Stimulated activated naive B cell treated with anti-CD40 and anti-IgM and Interleukin-4, amounts not matched to agents 10 μg/mL and 1 μg/mL and 100 μg/mL, for 72 hours (primary cell): ENCODE measurements at places on chromosomes 2 and 18.

DNA sequence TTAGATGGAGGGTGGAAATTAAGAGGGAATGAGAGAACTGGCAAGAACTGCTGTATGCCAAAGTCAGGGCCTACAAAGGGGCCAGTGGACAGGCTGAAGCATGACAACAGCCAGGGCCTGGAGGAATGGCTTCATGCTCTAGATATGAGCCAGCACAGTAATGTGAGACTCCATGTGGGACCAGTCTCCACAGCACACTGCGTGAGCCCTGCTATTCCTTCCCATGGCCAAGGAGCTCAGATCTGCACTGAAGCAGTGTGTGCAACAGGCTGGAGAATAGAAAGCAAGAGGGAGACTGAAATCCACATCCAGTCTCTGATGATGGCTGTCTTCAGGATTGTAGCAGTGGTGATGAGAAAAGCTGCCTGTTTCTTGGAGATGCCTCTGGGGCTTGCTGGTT lies 162.8 kb downstream of the TPGS2 start:
- H3K36me3 ChIP-seq, result no peaks in the 10 kb centered on the region
- H3K27ac ChIP-seq, result no peak overlapping the region
- H3K27me3 ChIP-seq, result peaks cover 20% of the 10 kb centered on the region
- H3K4me3 ChIP-seq, result no peak overlapping the region

GRCh38 chr18:47251289-47252120 lies at the start of gene SKOR2:
TSS of gene SKOR2 (minus strand) at chr18:47251660. CDS start at chr18:47249183, 2,477 bp downstream.
- H3K4me3 ChIP-seq, result no peak within 1 kb of the TSS
- H3K4me1 ChIP-seq, result peaks cover 5% of the 10 kb centered on the region
- H3K36me3 ChIP-seq, result peaks cover 8% of the 10 kb centered on the region
- no peak for DNase-seq

DNA sequence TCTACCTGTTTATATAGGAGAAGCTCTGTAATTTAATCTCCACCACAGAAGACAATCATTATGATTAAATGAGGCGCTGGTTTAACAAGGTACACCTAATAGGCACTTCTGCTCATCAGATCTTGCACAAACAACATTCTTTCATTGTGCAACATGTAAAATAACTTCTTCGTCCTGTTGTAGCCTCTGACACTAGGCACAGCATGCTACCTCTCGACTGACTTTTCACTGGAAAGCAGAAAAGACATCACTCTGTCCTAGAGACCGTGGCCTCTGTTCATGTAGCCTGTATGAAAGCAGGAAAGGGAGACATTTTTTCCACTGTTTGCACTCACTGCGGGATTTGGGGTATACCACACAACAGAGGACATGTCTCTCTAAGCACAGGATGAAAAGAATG lies 316.5 kb downstream of the IRS1 start:
- H3K4me3 ChIP-seq, result no peak overlapping the region
- no peaks in the 10 kb centered on the region for H3K36me3 ChIP-seq
- no peaks in the 10 kb centered on the region for H3K4me1 ChIP-seq
- DNase-seq, result no peak

GRCh38 chr2:45862843-45863242 lies 211.4 kb downstream of the PRKCE start:
- peaks cover 58% of the 10 kb centered on the region for H3K4me1 ChIP-seq
- no peak for DNase-seq
- H3K36me3 ChIP-seq, result peaks cover 9% of the 10 kb centered on the region
- no peak overlapping the region for H3K4me3 ChIP-seq
- no peaks in the 10 kb centered on the region for H3K27me3 ChIP-seq
- H3K27ac ChIP-seq, result peak overlapping the region; percentile 42

DNA sequence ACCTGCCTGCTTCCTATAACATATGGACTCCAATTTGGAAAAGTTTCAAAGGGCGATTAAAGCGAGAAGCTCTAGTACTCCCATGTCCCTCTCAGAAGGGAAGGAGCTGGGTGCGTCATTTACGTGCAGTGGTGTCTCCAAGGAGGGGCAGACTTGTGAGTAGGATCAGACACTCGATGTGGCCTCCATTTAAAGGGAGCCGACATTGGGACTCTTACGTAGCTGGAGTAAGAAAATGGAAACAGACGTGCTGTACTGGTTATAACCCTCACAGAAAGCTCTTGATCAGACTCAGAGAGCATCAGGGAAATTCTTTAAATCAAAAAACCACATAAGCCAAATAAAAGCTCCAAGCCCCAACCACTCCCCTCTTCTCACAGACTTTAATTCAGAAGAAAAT lies 198.5 kb downstream of the KLHL29 start:
- H3K36me3 ChIP-seq, result no peaks in the 10 kb centered on the region
- no peak overlapping the region for H3K27ac ChIP-seq
- no peak overlapping the region for H3K4me3 ChIP-seq
- H3K27me3 ChIP-seq, result peaks cover 3% of the 10 kb centered on the region
- H3K4me1 ChIP-seq, result no peaks in the 10 kb centered on the region

DNA sequence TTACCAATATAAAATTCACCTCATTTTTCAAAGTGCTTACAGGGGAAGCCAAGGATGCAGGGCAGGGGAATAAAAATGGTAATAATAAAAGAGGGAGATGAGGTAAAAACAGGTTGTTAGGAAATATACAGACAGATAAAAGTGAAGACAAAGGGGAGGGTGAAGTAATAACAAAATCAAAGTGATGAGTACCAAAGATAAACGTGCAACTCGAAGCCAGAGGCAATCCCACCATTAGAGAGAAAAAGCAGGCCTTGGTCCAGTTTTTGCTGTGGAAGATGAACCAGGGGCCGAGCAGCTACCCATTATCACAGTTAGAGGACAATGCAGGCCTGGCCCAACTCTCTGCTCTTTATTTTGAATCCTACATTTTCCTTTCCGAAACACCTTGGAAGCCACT lies 99.6 kb upstream of the UPP2 start:
- DNase-seq, result no peak
- H3K27me3 ChIP-seq, result peaks cover 8% of the 10 kb centered on the region
- H3K4me1 ChIP-seq, result peaks cover 1% of the 10 kb centered on the region
- H3K36me3 ChIP-seq, result peaks cover 2% of the 10 kb centered on the region

DNA sequence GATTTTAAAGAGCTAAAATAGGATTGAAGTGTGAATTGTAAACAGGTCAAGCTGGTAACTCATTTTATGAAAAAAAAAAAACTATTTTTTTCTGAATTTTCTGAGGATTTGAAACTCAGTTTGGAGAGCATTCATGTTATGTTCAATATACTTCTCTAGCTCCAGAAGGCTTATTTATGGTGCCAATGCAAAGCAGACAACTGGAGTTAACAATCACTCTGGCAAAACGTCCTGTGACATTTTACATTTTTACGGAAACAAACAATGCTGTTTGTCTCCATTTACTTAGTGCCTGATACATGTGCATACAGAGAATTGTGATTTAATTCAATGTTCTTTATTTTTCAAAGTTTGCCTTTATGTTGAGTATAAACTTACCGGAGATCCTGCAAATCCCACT lies 96.0 kb downstream of the COL5A2 start:
- H3K4me3 ChIP-seq, result no peak overlapping the region
- DNase-seq, result no peak
- H3K36me3 ChIP-seq, result no peaks in the 10 kb centered on the region
- H3K27ac ChIP-seq, result no peak overlapping the region
- H3K27me3 ChIP-seq, result no peaks in the 10 kb centered on the region

GRCh38 chr2:207504513-207505170 lies 25.1 kb upstream of the CREB1 start:
- no peaks in the 10 kb centered on the region for H3K36me3 ChIP-seq
- H3K4me1 ChIP-seq, result peaks cover 73% of the 10 kb centered on the region
- H3K27ac ChIP-seq, result peak overlapping the region; percentile 89
- DNase-seq, result no peak
- H3K27me3 ChIP-seq, result no peaks in the 10 kb centered on the region
- peak overlapping the region; percentile 67 for H3K4me3 ChIP-seq

- H3K27me3 ChIP-seq, result no peaks in the 10 kb centered on the region
- H3K4me3 ChIP-seq, result no peak overlapping the region
- H3K27ac ChIP-seq, result no peak overlapping the region
- DNase-seq, result no peak
- H3K4me1 ChIP-seq, result no peaks in the 10 kb centered on the region
Measured at GRCh38 chr2:30990671-30991070, 147.6 kb downstream of the GALNT14 start.

DNA sequence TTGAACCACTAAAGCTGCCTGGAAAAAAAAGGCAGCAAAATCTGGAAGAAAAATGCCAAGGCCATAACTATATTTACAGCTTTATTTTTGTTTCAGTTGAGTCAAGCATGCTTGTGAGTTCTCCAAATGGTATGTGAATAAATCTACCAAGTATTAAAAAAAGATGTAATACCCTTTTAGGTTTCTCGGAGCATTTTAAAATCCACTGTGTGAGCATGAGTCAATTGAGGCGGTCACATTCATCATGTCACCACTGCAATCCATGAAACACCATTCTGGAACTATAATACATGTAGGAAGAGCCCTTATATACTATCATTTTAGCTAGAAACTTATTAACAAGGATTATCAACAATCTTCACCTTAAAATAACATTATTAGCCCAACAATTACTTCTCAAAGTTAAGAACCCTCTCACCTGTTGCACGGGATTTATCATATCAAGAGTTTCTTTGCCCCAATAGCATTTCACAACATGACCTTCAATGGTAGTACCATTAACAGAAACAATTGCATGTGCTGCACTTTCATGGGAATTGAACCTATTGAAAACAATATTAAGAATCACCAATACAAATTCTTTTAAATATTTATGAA lies 24.2 kb upstream of the C2orf42 start:
- no peak overlapping the region for H3K27ac ChIP-seq
- H3K27me3 ChIP-seq, result no peaks in the 10 kb centered on the region
- no peak overlapping the region for H3K4me3 ChIP-seq
- peaks cover 4% of the 10 kb centered on the region for H3K4me1 ChIP-seq
